ENCODE measurements at places on chromosomes 16 and 17.

- no peak for DNase-seq
Measured at GRCh38 chr17:49989518-49989880, 5.5 kb downstream of the DLX3 start.

- DNase-seq, result no peak
Measured at GRCh38 chr16:88292007-88292970, 90.5 kb upstream of the ZNF469 start.

DNA sequence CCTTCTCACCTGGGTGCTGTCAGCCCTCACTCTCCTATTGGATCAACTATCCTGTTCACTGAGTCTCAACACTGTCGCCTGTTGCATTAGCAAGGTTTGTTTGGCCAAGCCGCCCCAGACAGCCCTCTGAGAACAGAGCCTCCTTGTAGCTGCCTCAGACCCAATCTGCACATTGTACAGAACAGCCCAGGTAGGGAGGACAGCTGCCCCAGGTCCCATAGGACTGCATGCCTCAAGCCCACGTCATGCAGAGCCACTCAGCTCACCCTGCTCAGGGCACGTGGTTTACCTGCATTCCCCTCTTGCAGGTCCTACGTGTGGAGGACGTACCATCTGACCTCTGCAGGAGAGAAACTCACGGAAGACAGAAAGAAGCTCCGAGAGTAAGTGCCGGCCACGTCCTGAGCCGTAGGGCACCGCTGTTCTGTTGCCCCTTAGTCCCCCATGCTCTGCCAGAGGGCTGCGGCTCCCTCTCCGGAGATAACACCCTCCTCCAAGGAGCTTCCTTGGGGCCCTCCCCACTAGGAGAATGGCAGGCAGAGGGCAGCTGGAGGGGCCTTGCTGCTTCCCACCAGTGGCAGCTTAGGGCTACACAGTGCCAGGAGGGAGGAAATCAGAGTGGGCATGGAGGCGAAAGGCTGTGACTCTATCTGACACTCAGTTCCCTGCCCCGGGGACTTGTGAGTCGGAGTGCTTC lies 2.8 kb downstream of the SNRNP25 start:
- no peak for DNase-seq

GRCh38 chr17:63476854-63477479 lies at the start of gene ACE:
Gene ACE (plus strand): TSS chr17:63477061. CDS start chr17:63477095, 34 bp downstream.
- no peak for DNase-seq

GRCh38 chr16:87635541-87636049 lies 33.3 kb downstream of the JPH3 start:
- DNase-seq, result peak; percentile 55

DNA sequence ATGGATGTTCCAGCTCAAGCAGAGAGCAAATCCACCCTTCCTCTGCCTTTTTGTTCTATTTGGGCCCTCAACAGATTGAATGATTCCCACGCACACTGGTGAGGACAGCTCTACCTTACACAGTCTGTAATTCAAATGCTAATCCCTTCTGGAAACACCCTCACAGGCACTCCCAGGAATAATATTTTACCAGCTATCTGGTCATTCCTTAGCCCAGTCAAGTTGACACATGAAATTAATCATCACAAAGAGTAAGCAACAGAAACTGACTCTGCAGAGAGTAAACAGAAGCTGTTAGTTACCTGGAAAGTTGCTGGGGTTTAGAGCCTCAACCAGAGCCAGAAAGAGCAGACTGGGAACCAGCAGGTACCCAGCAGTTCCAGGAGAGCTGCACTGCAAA lies 75.5 kb upstream of the MMP2 start:
- DNase-seq, result no peak

DNA sequence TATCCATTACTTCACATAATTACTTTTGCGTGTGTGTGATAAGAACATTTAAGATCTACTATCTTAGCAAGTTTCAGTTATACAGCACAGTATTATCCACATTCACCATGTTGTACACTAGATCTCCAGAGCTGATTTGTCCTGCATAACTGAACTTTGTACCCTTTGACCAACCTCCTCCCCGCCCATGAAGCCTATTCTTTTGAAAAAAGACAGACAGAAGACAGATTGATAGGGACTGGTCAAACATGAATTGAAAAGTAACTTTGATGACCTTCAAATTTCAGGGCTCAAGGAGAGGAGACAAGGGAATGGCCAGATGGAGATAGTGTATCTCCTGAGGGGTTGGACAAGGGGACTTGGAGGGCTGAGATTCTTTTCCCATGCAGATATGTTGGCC lies 96.3 kb downstream of the CMC2 start:
- DNase-seq, result no peak

- DNase-seq, result peak; percentile 56
Measured at GRCh38 chr17:1147664-1148063, 32.1 kb downstream of the ABR start.

DNA sequence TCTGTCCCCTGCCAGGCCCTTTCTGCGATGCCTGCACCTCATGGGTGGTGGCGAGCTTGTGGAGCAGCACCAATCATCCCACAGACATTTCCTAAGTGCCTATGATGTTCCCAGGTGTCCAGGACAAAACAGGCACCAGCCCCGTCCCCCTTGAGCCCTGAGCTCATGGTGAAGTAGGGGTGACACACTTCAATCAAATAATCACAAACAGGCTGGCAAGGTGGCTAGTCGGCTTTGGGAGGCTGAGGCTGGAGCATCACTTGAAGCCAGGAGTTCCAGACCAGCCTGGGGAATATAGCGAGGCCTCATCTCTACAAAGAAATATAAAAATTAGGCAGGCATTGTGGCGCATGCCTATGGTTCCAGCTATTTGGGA lies 748 bp upstream of the PRSS8 start:
- DNase-seq, result no peak

- DNase-seq, result no peak
Measured at GRCh38 chr17:32342603-32343325, 791 bp upstream of the C17orf75 start.

DNA sequence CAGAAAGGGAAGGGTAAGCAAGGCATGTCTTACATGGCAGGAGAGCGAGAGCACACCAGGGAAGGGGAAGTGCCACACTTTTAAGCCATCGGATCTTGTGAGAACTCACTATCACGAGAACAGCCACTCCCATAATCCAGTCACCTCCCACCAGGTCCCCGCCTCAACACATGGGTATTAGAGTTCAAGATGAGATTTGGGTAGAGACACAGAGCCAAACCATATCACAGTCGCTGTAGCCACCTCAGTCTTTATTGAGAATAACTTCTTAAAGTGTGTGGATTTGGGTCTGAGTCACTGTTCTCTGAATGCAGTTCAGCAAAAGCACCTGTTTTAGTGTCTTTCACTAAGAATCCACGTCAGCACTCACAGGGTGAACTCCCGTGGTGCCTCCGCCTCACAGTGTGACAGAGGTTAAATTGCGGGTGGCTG lies 195.2 kb upstream of the CHMP6 start:
- DNase-seq, result no peak

GRCh38 chr16:65843941-65844340 lies 522.5 kb upstream of the CDH5 start:
- no peak for DNase-seq

GRCh38 chr17:66431910-66432309 lies 129.5 kb downstream of the PRKCA start:
- DNase-seq, result no peak

DNA sequence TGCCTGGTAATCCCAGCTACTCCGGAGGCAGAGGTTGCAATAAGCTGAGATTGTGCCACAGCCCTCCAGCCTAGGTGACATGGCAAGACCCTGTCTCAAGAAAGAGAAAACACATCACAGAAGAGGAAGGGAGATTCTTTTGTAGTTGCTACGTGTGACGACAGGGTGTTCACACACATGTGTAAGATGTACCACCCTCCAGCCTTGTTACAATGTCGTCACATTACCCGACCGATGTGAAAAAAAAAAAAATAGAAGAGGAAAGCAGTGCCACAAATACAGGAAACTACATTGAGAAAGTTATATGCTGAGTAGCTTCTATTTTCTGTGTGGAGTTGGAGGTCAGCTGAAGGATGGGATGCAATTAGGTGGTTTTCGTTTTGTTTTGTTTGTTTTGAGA lies 56.0 kb downstream of the CLUH start:
- DNase-seq, result no peak

- DNase-seq, result no peak
Measured at GRCh38 chr17:50185631-50186471, 15.6 kb downstream of the COL1A1 start.

All from neural crest cell (in vitro differentiated cells).